Stimulated activated naive CD4-positive, alpha-beta T cell (primary cell): ENCODE measurements at places on chromosomes 1 and 21.

GRCh38 chr1:87134625-87135328 lies 193.9 kb upstream of the LMO4 start:
- no peak for DNase-seq

- no peak for DNase-seq
Observed at GRCh38 chr1:230212405-230212936, 145.4 kb downstream of the GALNT2 start.

DNA sequence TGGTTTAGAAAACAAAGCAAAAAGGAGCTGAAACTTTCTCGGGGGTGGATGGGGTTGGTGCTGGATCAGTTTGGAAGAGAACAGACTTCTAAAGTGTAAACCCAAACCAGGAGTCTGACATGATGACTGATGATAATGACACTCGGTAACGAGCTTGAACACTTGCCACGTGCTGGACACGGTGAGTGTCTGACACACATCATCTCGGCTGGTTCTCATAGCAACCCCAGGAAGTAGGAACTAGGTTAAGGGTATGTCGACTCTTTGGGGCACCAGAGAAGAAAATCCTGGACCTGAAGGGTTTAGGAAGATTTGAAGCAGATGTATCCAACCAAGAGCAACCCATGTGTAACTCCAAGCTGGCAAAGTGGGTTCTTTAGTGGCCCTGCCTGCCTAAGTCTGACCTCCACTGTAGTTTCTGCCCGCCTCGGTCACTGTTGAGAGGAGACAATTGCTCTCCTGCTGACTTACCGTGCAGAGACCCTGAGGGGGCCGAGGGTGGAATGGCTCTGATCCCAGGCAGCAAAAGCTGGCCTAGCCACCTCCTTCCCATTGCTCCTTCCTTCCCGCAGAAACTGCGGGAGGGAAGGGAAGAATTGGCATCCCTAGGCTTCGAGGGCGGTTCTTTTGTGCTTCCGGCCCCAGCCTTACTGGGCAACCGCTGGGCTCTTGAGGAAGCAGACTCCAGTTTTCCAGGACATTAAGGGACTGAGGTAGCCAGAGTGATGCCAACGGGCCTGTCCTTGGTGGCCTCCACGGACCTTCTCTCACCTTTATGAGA lies 156.0 kb downstream of the TOMM20 start:
- DNase-seq = no peak

DNA sequence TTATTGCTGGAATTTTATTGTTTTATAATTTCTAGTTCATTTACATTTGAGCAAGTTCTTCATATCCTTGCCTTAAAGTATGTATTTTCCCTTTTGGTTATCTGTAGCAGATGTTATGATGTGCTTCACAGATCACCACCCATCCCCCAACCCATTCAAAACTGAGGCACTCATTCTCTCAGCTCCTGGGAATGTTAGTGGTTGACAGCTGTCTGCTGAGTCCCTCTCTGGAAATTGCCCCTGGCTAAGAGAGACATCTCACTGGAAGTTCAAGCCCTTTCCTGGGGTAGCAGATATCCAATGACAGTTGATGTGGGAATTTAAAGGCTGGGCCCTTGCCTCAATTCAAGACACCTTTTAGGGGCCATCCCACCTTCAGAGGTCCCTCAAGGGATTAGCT lies 4.3 kb upstream of the DPYD start:
- no peak for DNase-seq

- no peak for DNase-seq
Observed at GRCh38 chr1:239233626-239234025, 152.7 kb upstream of the CHRM3 start.

DNA sequence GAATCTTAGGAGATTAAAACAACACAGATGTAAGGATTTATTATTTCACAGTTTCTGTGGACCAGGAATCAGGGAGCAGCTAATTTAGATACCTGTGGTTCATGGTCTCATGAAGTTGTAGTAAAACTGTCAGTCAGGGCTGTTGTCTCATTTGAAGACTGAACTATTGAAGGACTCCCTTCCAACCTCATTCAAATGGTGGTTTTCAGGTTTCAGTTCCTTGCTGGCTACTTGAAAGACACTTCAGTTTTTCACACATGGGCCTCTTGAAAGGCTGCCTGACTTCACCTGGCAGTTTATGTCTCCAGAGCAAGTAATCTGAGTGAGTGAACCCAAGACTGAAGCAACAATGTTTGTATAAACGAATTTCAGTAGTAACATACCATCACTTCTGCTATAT lies 915.9 kb downstream of the PLA2G4A start:
- DNase-seq = no peak

DNA sequence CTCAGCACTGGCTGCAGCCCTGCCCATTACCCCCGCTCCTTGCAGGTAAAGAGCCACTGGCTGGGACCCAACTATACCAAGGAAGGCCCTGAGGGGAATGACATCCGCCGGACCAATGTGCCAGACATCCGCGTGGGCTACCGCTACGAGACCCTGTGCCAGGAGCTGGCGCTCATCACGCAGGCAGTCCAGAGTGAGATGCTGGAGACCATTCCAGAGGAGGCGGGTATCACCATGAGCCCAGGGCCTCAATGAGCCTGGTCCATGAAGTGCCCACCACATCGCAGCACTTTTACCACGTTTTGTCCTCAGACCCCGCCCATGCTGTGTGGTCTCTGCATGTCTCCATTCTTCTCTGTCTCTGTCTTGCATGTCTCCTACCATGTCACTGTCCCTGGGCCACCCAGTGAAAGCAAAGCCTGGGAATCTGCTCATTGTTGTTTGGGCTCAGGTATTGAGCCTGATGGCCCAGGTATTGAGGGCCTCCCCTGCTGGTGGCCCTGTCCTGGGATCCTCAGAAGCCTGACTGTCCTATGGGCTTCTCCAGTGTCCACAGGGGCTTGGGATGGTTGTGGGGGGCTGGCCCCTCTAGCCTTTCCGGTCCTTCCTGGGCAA lies 11.4 kb downstream of the AMPD2 start:
- DNase-seq = no peak

- DNase-seq = no peak
Observed at GRCh38 chr1:239209591-239209990, 176.8 kb upstream of the CHRM3 start.
